Fibroblast of skin of abdomen (primary cell): ENCODE measurements at places on chromosomes 2 and 18.

- no peak for DNase-seq
These were observed 106.8 kb downstream of the LPIN1 start for GRCh38 chr2:11853197-11853588.

DNA sequence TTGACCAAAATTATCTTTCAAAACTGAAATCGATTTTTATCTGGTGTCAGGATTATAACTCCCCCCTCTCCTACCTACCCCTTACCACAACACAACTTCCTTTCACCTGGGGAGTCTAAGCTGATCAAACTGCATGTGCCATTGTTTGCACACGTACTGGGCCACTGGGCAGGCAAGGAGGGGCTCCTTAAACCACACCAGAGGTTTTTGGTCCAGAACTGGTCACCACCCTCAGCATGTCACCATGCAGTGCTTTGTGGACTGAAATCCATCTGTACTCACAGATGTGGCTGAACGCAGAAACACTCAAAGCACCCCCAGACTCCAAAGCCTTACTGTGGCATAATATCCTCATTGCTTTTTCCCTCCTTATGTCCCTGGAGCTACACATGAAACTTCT, 13.9 kb upstream of the ARHGAP25 start:
- DNase-seq: no peak

- DNase-seq: peak; percentile 67
These were observed 158.3 kb downstream of the ANTXR1 start for GRCh38 chr2:69171116-69171896.

DNA sequence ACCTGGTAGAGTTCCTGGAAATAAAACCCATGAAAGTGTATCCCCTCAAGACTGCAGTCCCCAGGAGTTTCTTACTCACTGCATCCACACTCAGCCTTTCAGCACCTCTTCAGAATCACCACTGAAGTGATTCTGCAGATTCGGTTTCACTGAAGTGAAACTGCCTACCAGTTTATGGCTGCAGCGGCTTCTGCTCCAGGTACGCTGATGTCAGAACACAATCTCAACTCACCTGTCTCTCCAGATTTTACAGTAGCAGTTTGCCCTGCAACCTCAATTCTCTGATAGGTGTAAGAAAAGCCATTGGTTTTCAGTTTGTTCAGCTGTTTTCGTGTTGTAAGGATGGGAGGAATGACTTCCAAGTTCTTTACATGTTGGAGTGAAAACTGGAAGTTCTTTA, 124.8 kb downstream of the TSN start:
- no peak for DNase-seq

DNA sequence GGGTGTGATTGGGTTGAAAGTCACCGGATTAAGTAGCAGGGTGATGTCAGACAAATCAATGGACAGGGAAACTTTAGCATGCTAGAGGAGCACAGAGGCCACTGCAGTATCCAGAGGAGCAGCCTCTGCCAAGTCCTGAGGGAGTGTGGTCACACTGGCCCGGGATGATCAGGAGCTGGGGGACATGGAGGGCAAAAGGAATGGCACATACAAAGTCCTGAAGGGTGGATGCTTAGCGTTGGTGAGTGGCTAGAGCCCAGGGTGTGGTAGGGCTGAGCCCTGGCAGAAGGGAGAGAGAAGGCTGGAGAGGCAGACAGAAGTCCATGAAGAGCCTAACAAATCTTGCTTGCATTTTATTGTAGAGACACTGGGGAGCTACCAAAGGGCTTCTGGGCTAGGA, 58.9 kb downstream of the RHBDD1 start:
- DNase-seq: no peak

DNA sequence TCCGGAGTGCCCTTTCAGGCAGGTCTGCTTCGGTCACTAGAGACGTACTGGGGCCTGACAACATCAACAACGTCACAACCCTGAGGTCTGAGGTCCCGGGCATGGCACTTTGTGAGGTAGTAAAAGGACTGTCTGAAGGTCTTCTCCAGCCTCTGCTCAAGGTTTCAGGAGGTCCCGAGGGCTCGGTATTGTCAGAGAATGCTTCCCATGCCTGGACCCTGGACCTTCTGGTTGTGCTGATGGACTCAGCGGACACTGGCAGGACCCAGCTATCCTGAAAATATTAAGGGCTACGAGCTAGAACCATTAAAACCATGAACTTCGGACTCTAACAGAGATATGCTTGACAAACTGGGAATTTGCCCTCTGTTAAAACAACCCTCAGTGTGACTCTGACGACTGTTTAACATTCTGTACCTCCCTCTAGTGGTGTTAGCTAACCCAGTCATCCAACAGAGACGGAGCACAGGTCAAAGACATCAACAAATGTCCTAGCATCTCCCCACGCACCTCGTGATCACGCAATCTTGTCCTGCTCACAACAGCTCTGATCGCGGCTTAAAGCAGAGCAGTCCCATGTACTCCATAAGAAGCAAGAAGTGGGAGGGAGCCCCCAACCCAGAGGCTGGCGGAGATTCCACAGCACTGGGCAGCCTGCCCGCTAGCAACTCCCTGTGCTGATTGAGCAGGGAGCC, 96.5 kb downstream of the CCDC93 start:
- DNase-seq: no peak

DNA sequence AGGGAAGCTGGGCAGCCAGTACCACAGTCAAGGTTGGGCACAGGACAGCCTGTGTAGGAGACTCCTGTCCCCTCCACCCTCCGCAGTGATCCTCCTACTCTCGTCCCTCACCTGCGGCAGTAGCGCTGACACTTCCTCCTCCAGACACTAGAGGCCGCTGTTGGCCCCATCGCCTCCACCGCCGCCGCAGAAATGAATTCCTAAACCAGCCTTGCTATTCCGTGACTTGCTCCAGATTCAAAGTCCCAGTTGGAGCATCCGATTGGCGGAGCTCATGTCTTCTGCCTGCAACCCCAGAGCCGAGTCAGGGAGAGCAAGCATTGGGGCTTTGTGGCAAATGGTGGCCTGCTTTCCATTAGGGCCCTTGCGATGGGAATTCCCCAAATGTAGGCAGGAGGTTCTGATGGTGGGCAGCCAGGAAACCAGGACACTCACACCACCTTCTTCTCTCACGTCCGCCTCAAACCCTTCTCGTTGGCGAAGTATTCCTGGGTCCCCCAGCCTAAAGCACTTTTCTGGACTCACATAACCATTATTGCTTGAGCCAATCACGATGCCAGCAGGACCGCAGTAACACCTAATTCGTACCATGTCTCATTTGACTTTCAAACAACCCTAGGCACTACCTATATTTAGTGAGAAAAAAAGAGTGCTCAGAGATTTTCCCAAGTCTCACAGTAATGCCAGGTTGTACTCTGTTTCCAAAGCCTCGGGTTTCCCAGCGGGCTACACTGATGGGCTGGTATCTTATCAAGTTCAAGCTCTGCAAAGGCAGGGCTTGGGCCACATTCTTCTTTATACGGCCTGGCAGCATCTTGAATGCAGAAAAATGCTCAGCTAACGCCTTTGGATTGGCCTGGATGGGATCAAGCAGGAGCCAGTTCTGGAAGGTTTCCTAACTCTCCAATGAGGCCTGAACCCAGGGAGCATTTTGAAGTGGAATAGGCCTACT, 1.2 kb upstream of the DNAJB2 start:
- DNase-seq: peak; percentile 83

DNA sequence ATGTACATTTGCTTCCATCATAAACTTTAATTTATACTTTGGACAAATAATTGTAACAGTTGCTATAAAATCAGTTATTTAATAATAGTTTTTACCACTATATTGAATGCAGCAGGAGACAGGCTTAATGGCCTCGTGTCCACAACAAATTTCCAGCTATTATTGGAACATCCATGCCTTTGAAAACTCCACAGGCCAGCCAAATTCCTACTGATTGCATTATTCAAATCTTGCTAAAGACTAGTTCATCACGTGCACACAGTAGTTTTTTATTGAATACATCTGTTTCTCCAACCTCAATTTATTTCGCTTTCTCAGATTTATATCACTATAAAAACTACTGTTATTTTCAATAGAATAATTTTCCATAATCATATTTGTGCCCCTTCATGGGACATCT, 18.4 kb upstream of the PTPRM start:
- DNase-seq: no peak

GRCh38 chr2:120441744-120442471, 96.0 kb downstream of the INHBB start:
- peak; percentile 14 for DNase-seq

- no peak for DNase-seq
These were observed 62.3 kb upstream of the ZFP36L2 start for GRCh38 chr2:43288417-43289305.

DNA sequence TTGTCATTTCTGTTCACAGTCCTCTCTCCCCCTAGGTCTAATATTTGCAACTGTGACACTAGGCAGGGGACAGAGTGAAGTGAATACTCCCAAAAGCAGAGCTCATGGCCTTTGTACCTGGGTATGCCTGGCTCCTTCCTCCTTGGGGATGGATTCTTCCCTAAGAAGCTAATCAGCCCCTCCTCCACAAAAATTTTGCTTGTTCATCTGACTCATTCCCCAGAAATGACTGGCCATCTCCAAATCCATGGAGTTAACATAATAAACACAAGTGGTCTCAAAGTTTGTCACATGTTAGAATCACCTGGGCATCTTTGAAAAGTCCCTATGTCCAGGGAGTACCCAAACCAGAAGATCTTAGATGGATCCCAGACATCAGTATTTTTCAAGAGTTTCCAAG, 65.3 kb downstream of the SUCLG1 start:
- peak; percentile 13 for DNase-seq

DNA sequence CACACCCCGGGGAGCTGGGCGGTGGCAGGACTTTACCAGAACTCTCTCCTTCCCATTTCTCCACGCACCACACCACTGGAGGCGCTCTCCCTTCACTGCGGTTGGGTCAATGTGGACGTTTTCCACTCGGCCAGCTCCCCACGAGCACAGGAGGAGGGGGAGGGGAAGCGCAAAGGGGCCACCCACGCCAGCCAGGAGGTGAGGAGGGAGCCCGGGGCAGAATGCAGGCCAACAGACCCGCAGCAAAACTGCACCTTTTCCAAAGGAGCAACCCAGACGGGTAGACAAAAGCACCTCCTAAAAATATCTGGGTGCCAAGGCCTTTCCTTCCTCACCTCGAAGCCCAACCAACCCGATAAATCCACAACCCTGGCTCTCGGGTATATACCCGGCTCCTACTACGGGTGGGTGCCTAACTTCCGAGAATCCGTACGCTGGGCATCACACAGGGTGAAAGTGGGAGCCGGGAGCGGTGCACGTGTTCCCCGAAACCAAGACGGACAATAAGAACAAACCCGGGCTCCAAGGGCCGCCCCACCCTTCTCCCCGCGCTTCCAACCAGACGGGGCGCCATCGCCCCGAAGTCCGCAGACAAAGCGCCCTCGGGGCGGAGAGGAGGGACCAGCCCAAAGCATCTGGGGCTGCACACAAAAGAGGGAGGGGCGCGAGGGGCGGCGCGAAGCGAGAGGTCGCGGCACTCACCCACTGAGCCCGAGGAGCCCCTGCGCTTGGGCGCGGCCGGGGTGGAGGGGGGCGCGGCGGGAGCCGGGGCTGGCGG, 1.0 kb downstream of the RTN4 start:
- peak; percentile 81 for DNase-seq

DNA sequence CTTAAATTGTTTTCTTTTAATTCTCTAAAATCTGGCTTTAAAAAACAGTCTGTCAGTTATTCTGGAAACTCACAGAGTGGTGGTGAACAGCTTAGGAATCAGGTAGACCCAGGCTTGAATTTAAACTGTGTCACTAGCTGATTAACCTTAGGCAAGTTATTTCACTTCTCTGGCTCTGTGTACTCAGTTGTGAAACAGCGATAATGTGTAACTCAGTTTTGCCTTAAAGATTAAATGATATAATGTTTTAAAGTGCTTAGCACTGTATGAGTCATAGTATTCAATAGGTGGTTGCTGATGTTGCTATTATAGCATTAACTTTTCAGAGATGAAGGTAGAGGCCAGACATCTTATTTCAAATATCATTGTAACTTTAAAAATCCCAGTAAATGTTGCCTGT, 40.7 kb downstream of the PKP4 start:
- DNase-seq: no peak
